ENCODE measurements at places on chromosomes 11 and 22. TPM values are rescaled to one million over a fixed set of nuclear protein-coding genes. Genes with fewer than 3 reads are reported as not detected.

- no peaks in the 10 kb centered on the region for H3K36me3 ChIP-seq
- no peak overlapping the region for H3K4me3 ChIP-seq
- peaks cover 34% of the 10 kb centered on the region for H3K4me1 ChIP-seq
- peaks cover 54% of the 10 kb centered on the region for H3K27me3 ChIP-seq
These were observed 2.6 kb upstream of the GNAZ start for GRCh38 chr22:23067691-23068090.

DNA sequence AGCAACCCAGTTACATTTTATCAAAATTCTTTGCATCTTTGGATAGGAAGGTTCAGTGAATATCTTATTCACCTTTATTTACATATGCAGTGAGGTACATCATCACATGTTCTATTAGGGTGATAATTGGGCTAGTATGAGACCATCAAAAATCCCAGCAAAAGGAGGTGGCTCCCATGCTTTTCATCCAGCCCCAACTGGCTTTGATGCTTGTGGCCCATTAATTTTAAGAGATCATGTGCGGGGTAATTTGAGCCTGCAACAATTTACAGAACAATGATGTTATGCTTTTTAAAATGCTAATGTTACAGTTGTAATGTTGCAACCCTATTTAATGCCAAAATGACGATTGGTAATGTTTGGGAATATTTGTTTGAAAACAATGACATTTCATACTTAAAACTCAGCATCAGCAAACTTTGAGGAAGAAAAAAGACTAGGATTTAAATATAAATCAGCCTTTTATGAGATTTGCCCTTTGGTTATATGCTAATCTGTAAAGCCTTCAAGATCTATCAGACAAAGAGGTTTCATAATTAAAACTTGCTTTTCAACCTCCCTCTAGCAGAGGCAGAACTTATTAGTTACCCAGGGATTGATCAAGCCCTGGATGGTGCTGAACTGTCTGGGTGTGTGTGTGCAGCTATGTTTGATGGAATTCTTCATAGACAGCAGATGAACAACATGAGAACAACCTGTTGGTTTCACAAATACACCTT, 183.5 kb upstream of the SORL1-AS1 start:
- peaks cover 8% of the 10 kb centered on the region for H3K36me3 ChIP-seq
- H3K4me3 ChIP-seq, result no peak overlapping the region
- no peaks in the 10 kb centered on the region for H3K27me3 ChIP-seq
- DNase-seq, result no peak
- H3K4me1 ChIP-seq, result no peaks in the 10 kb centered on the region

- H3K4me1 ChIP-seq, result peaks cover 31% of the 10 kb centered on the region
- no peaks in the 10 kb centered on the region for H3K27me3 ChIP-seq
- no peak for DNase-seq
- H3K4me3 ChIP-seq, result no peak overlapping the region
- no peak overlapping the region for H3K27ac ChIP-seq
These were observed 110.9 kb downstream of the MAML2 start for GRCh38 chr11:96232132-96232531.

DNA sequence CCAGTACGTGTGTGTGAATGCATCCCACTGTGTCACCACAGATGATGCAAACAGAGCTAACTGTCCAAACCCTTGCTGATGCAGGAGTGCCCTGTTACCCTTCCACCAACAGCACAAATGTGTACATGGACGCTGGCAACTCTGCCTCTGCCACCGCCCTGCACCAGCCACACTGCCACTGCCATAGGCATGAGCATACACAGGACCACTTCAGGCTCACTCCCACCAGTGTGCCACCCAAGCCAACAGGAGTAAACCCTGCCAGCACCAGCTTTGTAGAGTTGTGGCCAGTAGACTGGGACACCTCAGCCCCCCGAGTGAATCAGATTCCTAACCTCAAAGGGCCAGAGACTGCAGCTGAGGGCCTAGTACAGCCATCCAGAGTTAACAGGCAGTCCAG, 34.0 kb downstream of the NOX4 start:
- DNase-seq, result no peak
- no peaks in the 10 kb centered on the region for H3K27me3 ChIP-seq
- no peak overlapping the region for H3K4me3 ChIP-seq
- no peak overlapping the region for H3K27ac ChIP-seq
- no peaks in the 10 kb centered on the region for H3K36me3 ChIP-seq

MICAL2 gene
- total RNA-seq, result 1.1 TPM

- H3K27ac ChIP-seq, result no peak overlapping the region
- DNase-seq, result no peak
- H3K36me3 ChIP-seq, result no peaks in the 10 kb centered on the region
These were observed 89.2 kb downstream of the FDX1 start for GRCh38 chr11:110518809-110519514.

DENND5A gene
- 57.7 TPM for total RNA-seq

GRCh38 chr22:37190262-37190780, 2.3 kb upstream of the C1QTNF6 start:
- H3K36me3 ChIP-seq, result no peaks in the 10 kb centered on the region
- no peak for DNase-seq
- H3K27ac ChIP-seq, result no peak overlapping the region
- no peak overlapping the region for H3K4me3 ChIP-seq
- H3K4me1 ChIP-seq, result peaks cover 42% of the 10 kb centered on the region

HOATZ gene
- total RNA-seq, result not detected

- H3K36me3 ChIP-seq, result no peaks in the 10 kb centered on the region
- H3K27ac ChIP-seq, result no peak overlapping the region
- H3K4me1 ChIP-seq, result peaks cover 27% of the 10 kb centered on the region
- no peak overlapping the region for H3K4me3 ChIP-seq
- no peak for DNase-seq
These were observed 56.9 kb downstream of the PARVA start for GRCh38 chr11:12434325-12434654.

- peak overlapping the region; percentile 64 for H3K27ac ChIP-seq
- peak; percentile 58 for DNase-seq
- peaks cover 46% of the 10 kb centered on the region for H3K4me1 ChIP-seq
- H3K36me3 ChIP-seq, result no peaks in the 10 kb centered on the region
These were observed 335.3 kb upstream of the SYN3 start for GRCh38 chr22:33393432-33393831.

GRCh38 chr11:114775875-114776621, 97.7 kb downstream of the NXPE2 start:
- H3K4me1 ChIP-seq, result no peaks in the 10 kb centered on the region
- no peak overlapping the region for H3K27ac ChIP-seq
- H3K36me3 ChIP-seq, result no peaks in the 10 kb centered on the region
- no peak overlapping the region for H3K4me3 ChIP-seq

DNA sequence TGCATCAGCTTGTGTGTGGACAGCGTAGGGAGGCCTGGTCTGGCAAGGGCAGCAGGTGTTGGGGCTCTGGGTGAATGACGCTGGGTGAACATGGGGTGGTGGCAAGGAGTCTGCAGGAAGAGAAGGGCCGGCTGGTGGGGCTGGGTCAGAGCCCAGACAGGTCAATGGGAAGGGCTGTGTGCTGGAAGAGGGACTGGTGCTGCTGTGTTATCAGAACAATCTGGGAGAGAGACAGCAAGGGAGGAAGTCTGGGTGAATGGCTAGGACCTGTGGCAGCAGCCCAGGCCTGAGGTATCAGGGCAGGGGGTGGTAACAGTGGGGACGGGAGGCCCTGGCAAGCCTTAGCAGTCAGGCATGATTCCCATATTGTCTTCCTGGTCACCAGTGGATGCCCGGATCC, 206.7 kb downstream of the SNX19 start:
- no peaks in the 10 kb centered on the region for H3K4me1 ChIP-seq
- H3K27ac ChIP-seq, result no peak overlapping the region
- no peak overlapping the region for H3K4me3 ChIP-seq
- no peak for DNase-seq
- H3K36me3 ChIP-seq, result no peaks in the 10 kb centered on the region

DNA sequence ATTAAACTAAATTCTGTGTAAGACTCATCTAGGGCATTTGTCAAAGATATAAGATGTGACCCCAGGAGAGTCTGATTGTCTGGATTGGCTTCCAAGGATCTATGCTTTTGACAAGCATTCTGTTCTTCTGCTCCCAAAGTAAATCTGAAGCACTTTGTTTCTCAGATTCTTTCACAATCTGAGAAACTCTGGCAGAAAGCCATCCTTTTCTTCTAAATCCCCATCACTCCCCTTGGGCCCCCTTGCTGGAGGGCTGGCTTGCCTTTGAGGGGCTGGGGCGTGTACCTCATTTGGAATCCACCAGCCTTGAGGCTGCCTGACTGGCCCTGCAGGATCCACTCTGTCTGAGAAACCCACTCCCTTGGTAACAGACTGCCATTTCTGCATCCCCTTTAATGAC, 173.5 kb upstream of the CTSC start:
- H3K36me3 ChIP-seq, result no peaks in the 10 kb centered on the region
- no peak overlapping the region for H3K4me3 ChIP-seq
- no peaks in the 10 kb centered on the region for H3K27me3 ChIP-seq
- no peak for DNase-seq
- no peak overlapping the region for H3K27ac ChIP-seq
- H3K4me1 ChIP-seq, result peaks cover 9% of the 10 kb centered on the region

DNA sequence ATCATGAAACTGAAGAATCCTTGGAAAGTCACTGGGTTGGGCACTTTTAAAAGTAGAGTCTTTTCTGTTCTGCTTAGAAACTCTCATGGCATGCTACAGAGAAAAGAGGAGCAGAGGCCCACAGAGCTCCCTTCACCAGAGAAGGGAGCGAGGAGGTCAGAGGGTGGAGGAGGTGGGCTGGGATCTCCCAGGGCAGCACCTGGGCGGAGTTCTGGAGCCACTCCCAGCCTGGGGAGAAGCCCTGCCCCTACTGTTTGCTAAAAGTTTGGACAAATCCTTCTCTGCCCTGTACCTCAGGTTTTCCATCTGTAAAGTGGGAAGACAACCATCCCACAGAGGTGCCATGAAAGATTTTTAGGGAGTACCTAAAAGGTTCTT, 299.1 kb downstream of the KIRREL3 start:
- H3K36me3 ChIP-seq, result no peaks in the 10 kb centered on the region
- no peak overlapping the region for H3K4me3 ChIP-seq
- no peaks in the 10 kb centered on the region for H3K4me1 ChIP-seq

AQP11 gene
- 15.3 TPM for total RNA-seq

PHOX2A gene
- not detected for total RNA-seq

DNA sequence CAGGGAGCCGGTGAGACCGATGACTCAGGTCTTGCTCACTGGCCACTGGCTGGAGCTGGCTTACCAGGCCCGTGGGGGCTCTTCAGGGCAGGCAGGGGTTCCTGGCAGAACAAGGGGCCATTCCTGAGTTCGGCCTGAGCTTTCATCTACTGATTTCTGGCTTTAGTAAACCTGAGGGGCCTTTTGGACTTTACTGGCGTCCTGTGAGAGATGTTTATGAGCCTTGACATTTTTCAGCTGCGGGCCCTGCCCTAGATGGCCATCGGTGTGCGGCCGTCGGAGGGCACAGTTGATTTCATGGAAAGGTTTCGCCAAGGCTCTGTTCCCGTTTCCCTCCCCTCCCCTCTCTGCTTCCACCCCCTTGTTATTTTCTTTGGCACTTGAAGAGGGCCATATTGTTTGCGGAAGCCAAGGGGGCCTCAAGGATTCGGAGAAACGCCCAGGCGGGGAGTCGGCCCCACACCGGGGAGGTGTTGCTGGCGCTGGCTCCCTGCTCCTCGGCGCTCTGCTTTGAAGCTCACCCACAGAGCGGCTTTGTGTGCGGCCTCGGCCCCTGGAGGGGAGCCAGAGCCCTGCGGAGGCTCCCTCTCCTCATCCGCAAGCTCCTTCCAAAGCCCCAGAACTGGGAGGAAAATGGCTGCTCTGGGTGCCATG, 17.7 kb downstream of the ELF5 start:
- peak overlapping the region; percentile 63 for H3K27ac ChIP-seq
- no peaks in the 10 kb centered on the region for H3K36me3 ChIP-seq
- no peaks in the 10 kb centered on the region for H3K27me3 ChIP-seq
- peaks cover 53% of the 10 kb centered on the region for H3K4me1 ChIP-seq
- DNase-seq, result peak; percentile 75
- no peak overlapping the region for H3K4me3 ChIP-seq
